ENCODE measurements at places on chromosomes 12 and 14. TPM values are rescaled to one million over a fixed set of nuclear protein-coding genes. Genes with fewer than 3 reads are reported as not detected.

- no peak for DNase-seq
Measured at GRCh38 chr12:63994704-63995103, 150.2 kb downstream of the SRGAP1 start.

- no peak for DNase-seq
Measured at GRCh38 chr12:86186449-86186848, 69.7 kb downstream of the MGAT4C start.

SLC7A8 gene
- 0.50 TPM for total RNA-seq

SHMT2 gene
- 263 TPM for total RNA-seq

ADAM21 gene
- total RNA-seq: 0.87 TPM

Data from HT1080 (cell line).